Stimulated activated CD8-positive, alpha-beta memory T cell treated with anti-CD3 and anti-CD28 coated beads, Interleukin-2, amount 100 ng/mL, for 48 hours (primary cell): ENCODE measurements at places on chromosomes 1 and 21.

DNA sequence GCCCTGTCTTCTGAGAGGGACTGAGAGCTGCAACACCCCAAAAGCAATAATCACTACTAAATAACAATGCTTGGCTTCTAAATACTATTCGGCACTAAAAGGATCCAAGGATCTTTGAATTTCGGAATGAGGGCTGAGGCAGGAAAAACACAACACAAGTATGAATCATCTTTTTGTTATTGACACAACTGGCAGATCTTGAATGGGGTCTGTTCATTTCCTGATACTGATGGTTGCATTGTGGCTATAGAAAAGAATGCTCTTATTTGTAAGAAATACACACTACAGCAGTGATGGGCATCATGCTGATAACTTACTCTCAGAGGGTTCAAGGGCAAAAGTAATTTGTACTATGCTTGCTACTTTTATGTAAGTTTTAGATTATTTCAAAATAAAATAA, 149.2 kb upstream of the PLD5 start:
- no peak for DNase-seq

GRCh38 chr1:26936823-26937222, 15.3 kb downstream of the NUDC start:
- DNase-seq, result no peak

DNA sequence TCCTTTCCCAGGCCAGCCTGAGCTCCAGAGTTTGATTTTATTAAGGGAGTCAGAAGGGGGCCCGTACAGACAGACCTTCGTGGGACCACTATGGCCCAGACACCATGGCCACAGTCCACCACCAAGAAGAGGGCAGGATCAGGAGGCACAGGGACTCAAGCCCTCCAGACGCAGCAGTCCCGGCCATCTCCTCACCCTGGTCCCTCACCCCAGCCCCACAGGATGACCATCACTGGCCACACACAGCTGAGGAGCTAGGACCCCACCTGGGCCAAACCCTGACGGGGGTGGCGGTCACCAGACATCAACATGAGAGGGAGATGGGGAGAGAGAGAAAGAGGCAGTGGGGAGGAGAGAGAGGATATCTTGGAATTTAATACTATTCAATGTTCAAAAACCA, 29.2 kb upstream of the AGPAT3 start:
- DNase-seq, result no peak

- DNase-seq, result no peak
Observed at GRCh38 chr21:29704719-29705118, 235.1 kb downstream of the GRIK1 start.

DNA sequence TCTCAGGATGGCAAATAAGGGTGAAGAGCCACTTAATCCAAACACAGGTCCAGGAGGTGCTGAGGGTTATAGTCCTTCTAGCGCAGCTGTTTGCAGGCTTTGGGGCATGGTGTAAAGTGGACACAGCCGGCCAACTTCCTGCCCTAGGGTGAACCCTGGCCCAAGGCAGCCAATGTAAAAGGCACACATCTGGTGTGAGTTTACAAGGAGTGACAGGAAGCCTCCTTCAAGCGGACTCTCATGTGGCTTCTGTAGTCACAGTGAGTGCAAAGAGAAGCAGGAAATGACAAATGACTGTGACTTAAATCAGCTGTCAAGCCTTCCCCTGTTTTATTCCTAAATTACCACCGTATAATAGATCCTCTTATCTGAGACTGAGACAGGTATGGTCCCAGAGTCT, 213.0 kb downstream of the CRB1 start:
- no peak for DNase-seq

- no peak for DNase-seq
Observed at GRCh38 chr1:206636671-206637070, 1.3 kb downstream of the DYRK3 start.

- DNase-seq, result no peak
Observed at GRCh38 chr1:145974721-145975120, 10.2 kb downstream of the POLR3GL start.

DNA sequence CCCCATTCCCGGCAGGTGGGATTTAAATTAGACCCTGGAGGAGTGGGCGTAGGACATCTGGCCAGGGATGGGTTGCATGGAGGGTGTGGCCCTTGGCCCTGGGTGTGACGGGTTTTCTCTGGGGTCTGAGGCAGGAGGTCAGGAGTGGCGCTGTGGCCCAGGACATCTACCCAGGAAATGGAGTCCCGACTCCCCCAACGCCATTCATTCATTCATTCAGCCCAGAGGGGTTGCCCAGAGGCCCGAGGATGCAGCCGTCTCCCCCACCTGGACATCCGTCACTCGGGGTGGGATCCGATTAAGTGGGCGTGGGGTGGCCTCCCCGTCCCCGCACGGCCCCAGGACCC, 663 bp downstream of the ATP13A2 start:
- DNase-seq, result no peak

- no peak for DNase-seq
Observed at GRCh38 chr1:97137862-97138514, 416.4 kb downstream of the PTBP2 start.

GRCh38 chr1:206774093-206774492, 1.8 kb upstream of the IL10 start:
- no peak for DNase-seq

GRCh38 chr21:26776310-26777021, 68.7 kb downstream of the ADAMTS1 start:
- DNase-seq, result no peak

GRCh38 chr1:30816211-30817076, 58.9 kb upstream of the LAPTM5 start:
- DNase-seq, result no peak

- DNase-seq, result no peak
Observed at GRCh38 chr1:210359255-210359654, 30.6 kb downstream of the HHAT start.

DNA sequence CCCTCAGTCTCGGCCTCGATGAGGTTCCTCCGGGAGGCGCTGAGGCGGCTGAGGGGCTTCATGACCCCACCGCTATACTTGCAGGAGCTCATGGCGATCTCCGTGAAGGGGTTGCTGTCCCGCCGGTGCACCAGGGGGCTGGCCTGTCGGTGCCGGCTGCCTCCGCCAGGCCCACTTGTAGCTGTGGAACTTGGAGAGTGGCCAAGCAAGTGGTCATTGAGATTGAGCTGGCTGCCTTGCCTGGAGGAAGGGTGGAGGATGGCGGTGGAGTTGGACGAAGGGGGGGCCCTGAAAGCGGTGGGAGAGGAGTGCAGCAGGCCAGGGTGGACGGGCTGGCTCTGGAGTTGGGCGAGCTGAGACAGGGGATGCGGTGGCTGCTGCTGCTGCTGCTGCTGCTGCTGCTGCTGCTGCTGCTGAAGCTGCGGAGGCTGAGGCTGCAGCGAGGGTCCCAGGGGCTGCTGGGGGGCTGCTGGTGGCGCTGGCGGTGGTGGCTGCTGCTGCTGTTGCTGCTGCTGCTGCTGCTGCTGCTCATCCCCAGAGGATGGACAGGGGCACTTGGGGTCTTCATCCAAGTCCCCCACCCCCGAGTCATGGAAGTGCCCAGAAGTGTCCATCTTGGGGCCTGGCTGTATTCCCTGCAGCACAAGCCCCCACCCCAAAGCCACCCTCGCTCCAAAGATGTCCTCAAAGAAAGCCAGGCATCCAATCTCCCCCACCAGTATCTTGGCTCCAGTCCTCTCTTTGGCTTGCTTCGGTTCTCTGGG, 548 bp downstream of the KCNN3 start:
- no peak for DNase-seq

GRCh38 chr1:200866521-200866920, 6.3 kb upstream of the GPR25 start:
- no peak for DNase-seq

DNA sequence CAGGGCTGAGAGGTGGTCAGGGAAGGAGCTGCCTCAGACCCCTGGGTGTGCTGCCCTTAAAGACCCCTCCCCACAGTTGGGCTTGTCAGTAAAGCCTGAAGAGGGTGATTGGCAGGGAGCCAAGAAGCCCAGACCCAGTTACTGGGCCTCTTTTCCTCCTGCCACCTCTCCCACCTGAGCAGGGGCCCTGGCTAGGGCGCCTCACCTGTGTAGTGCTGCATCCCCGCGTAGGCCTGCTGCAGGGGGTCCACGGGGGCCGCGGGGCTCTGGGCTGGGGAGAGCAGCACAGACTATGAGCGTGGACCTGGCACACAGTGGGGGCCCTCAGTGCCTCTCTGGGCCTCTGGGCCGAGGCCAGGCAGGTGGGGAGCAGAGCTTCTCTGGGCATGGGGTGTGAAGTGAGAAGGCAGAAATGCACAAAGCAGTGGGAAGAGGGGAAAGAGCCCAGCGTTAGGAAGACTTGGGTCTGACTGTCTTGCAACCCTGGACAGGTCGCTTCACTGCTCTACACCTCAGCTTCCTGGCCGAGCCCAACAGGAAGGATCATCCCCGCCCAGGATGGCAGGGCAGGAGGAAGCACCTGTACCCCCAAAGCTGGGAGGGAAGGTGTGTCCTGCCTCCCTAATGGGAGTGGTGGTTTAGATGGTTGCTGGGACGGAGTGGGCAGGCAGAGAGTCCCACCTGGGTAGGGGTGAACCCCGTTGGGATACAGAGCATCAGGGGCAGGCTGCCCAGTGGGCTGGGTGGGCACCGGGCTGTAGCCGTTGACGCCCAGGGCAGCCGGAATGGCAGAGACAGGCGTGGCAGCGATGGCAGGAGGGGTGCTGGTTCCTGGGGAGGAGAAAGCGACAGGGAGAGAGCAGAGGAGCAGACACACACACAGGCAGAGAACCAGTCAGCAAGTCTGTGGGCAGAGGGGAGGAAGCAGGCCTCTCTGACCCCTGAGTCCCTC, 9.9 kb downstream of the CELF3 start:
- DNase-seq, result no peak

DNA sequence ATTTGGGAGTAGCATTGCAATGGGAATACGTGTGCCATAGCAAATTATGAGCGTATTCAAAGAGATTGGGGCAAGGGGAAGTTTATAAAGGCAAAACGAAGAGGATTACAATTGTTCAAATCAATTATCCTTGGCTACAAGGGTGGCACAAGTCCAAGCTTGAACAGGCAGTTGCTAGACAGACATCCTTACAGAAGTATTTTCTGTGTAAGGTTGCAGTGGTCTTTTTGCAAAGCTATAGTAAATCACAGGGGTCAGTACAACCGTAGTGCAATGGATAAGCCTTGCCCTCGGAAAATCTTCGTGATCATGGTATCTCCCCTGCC, 37.4 kb upstream of the HAO2 start:
- DNase-seq, result no peak
